ENCODE measurements at places on chromosomes 3 and 15.
A peak's percentile ranks its signal among the peaks of the same experiment; 100 is the strongest.

DNA sequence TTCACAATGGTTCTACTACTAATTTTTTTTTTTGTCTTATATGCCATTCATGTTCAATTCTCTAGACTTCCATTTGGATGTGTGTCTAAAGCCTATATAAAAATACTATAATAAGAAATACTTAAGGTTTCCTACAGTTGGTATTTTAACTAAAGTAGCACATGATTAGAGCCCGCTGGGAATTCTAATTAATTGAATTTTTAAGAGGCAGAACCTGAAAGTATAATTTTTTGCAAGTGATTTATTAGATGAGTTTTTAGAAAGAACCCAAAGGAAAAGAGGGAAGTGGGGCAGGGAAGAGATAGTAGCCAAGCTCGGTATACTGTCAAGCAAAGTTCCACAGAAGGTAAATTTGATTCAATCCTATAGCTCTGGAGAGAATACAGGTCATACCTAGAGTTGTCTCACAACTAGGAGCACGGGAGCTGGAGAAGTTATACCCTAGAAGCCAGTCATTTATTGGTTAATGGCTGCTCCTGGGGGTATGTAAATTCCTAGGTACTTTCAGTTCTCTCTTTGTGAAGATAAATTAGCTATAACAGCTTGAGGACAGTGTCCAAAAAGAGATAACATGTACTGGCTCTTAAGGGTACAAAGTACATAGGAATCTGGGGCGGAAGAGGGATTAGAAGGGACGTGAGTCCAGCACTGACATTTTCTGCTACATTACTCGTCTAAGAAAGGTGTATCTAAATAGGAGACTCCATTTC, 225.6 kb downstream of the CNTN6 start:
- no peak for DNase-seq

- no peak for DNase-seq
Measured at GRCh38 chr3:49793486-49794085, 6.1 kb downstream of the CDHR4 start.

GRCh38 chr3:30768703-30769550, 125.5 kb downstream of the GADL1 start:
- DNase-seq, result peak; percentile 85

DNA sequence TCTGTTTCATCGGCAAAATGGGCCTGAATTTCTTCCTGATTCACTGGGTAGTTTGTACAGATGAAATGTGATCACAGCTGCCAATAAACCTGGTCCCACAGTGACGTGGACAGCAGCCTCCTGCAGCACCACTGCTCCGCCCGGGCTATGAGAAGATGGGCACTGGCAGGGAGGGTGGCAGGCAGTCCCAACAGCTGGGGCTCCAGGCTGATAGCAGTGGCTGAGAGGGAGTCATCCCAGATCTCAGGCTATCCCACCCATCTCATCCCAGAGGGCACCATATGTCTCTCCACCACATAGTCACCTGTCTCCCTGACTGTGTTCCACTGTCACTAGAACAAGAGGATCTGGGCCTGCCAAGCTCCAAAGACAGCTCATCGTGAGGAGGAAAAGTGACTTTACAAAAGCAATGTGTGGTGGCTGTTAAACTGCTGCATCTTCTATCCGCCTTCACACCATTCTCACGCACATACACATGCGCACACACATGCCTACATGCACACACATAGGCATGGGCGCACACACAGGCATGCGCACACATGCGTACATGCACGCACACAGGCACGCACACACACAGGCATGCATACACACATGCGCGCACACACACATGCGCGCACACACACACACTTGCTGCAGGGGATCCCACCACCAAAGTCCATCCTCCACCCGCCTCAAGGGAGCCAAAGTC, 46.2 kb downstream of the RGMA start:
- no peak for DNase-seq

DNA sequence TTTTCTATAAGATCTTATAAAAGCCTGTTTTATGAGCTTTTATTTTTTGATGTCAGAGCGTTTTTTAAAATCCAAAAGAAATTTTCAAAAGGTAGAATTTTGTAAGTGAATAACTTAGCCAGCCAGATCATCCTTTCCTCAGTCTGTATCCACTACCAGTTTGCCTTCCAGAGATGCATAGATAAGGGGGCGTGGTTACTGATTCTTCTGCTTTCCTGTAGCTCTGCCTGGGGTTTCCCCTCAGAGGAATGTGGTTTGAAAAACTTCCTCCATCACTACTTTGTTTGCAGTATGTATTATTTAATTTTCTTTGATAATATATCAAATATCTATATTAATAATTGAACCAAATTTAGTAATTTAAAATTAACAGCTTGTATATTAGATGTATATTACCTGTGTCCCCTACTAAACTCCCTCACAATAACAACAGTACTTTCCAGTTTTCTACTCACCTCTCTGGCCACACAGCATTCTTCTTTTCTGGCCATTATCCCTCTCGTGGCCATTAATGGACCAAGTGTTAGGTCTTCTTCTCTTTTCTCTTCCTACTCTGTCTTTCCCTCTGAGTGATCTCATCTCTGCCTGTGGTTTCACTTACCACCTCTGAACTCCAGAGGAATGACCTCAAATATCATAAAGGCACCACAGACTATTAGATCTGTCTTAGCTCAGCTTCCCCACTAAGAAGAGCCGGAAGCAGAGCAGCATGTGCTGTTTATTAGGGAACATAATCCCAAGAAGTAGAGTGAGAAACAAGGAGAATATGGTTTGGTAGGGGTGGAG, 239.7 kb downstream of the UBE2E2 start:
- DNase-seq, result no peak

DNA sequence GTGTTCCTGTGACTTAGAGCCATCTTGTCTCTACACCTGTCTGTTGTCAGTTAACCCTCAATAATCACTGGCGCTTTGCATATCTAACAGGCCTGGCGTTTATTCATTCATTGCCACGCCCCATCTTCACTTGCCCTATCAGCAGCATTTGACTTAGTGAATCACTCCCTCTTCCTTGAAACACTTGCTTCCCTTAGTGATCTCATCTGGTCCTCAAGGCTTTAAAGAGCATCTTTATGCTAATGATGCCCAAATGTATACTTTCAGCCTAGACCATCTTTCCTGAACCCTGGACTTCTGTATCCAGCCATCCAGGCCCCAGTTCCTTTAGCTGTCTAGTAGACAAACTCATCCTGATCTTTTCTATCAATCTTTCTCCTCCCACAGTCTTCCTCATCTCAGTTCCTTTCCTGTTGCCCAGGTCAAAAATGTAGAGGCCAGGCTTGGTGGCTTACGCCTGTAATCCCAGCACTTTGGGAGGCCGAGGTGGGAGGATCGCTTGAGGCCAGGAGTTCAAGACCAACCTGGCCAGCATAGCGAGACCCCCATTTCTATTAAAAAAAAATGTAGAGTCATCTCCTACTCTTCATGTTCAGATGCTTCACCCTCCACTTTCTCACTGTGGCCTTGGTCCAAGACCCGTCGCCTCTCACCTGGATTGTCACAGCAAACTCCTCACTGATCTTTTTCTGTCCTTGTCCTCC, 1.4 kb upstream of the IGDCC4 start:
- DNase-seq, result no peak

DNA sequence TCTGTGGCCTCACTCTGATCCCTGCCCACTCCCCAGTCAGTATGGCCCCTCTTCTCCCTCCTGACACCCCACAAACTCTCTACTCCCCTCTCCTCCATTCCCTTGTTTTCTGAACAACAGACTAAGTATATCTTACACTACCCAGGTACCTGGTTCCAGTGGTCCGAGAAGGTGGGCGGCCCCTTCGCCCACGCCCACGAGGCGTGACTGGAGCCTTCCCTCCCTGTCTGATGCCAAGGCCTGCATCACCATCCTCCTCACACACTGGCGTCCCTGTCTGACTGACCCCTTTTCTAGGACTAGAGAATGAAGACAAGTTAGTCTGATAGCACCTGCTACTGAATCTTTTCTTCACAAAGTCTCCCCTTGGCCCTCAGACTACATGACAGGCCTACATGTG, 50.0 kb downstream of the TUBGCP4 start:
- no peak for DNase-seq

GRCh38 chr3:187960820-187961219, 193.1 kb upstream of the LPP start:
- no peak for DNase-seq

DNA sequence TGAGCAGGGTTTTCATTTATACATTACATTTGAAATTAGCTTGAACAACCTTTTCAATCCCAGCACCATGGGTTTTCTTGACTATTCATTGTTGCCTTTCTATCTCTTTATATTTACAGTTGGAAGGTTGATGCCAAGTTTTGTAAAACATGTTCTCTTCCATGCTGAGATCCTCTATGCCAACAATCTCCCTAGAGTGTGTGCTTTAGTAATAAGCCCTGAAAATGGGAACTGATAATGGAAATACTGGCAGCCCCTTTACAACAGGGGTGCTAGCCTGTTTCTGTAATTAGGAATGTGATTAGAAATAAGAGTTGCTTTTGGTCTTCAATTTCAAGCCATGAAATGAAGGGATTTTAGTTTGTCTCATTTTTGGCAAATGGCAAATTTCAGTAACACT, 239.9 kb upstream of the NAALADL2 start:
- DNase-seq, result no peak

DNA sequence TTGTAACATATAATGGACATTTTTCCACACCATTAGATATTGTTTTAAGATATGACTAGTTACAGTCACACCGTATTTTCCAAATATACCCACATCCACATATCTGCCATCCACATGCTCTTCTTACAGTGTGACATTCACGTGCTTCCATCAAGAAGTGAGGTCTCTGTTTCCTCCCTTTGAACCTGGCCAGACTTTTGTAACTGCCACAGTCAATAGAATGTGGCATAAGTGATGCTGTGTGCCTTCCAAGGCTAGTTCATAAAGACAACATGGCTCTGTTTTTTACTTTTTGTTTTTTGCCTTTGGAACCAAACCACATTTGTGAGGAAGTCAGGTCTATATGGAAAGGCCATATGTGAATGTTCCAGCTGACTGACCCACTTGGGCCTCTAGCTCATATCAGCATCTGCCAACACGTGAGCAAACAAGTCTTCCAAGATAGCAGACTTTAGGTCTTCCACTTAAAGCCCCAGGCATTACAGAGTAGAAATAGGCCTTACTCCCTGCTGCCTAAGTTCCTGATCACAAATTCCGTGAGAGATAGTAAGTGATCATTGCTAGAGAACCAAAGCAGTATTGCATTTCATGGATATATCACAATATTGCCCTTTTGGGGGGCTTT, 27.1 kb downstream of the EIF1B start:
- no peak for DNase-seq

GRCh38 chr15:70160803-70161565, 63.3 kb upstream of the TLE3 start:
- no peak for DNase-seq

GRCh38 chr3:141941093-141941492, 64.7 kb downstream of the ATP1B3 start:
- no peak for DNase-seq

DNA sequence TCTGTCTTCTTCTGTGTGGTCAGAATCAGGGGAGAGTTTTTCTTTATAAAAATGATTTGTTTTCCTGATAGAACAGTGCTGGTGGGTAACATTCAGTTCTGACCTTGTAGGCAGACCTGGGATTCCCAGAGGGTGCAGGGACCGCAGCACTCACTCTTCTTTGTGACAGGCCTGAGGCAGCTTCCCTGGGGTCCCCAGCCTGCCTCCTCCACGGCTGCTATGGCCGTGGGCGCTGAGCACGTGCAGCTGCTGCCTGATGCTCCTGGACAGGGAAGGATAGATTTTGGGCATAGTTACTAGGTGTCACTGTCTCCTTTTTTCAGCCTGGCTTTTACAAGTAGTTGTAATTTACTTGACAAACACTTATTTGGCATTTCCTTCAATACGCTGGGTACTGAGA, 39.1 kb downstream of the CACNA1D start:
- no peak for DNase-seq

DNA sequence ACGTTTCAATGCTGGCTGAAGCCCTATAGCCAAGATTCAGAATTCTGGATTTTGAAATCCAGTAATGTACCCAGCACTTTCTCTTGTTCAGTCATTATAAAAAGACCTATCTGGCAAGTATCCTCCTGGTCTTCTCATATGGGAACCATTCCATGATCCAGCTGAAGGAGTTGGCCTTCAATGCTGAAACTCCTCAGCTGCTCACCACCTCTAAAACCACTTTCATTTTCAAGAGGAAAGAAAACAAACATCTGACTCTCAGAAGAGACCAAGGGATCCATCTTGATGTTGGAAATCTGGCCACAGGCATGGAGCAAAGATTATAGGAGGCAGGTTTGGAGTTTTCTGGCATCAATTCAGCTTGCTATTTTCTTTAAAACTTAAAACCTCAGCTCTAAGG, 235.4 kb downstream of the FMN1 start:
- no peak for DNase-seq

- no peak for DNase-seq
Measured at GRCh38 chr15:85403745-85404144, 23.3 kb downstream of the AKAP13 start.

All from right forelimb (tissue), 1 donor.